Airway epithelial cell (primary cell): ENCODE measurements at places on chromosomes 11 and 22. TPM values are rescaled to one million over a fixed set of nuclear protein-coding genes. Genes with fewer than 3 reads are reported as not detected.

Gene ZP1
- not detected in 2 replicates for total RNA-seq

Gene PRG3
- total RNA-seq: not detected in 2 replicates

Gene PPP2R1B
- 30.5 and 30.9 TPM in 2 replicates for total RNA-seq

Gene GAB4
- total RNA-seq: not detected in 2 replicates

Gene APOBEC3H
- 0.28 TPM in 1 of 2 replicates, not detected in the other for total RNA-seq

Gene OR51B4
- total RNA-seq: not detected in 2 replicates

Gene UCP3
- not detected in 2 replicates for total RNA-seq

Gene MIAT
- 0.21 and 0.37 TPM in 2 replicates for total RNA-seq

Gene ANO9
- 10.5 and 18.0 TPM in 2 replicates for total RNA-seq

Gene OR8G5
- not detected in 2 replicates for total RNA-seq

Gene TST
- total RNA-seq: 58.2 and 66.0 TPM in 2 replicates

Gene KCNJ4
- total RNA-seq: not detected in 2 replicates

Gene TEX54
- not detected in 2 replicates for total RNA-seq

Gene MYOD1
- total RNA-seq: not detected in 2 replicates

Gene MB
- total RNA-seq: not detected in 2 replicates

Gene CD3E
- not detected in 2 replicates for total RNA-seq

Gene UBE4A
- 22.4 and 32.5 TPM in 2 replicates for total RNA-seq

Gene FAM227A
- total RNA-seq: 0.98 and 2.6 TPM in 2 replicates

Gene MFNG
- total RNA-seq: 1.3 and 2.0 TPM in 2 replicates

Gene AMOTL1
- 83.4 and 92.2 TPM in 2 replicates for total RNA-seq

Gene LRRC10B
- 0.14 TPM in 1 of 2 replicates, not detected in the other for total RNA-seq

Gene CRYBB3
- total RNA-seq: 0.56 TPM in 1 of 2 replicates, not detected in the other

Gene ELFN2
- total RNA-seq: 3.2 and 4.7 TPM in 2 replicates
